ENCODE measurements at places on chromosomes 3 and 15. TPM values are rescaled to one million over a fixed set of nuclear protein-coding genes. Genes with fewer than 3 reads are reported as not detected.

The LEKR1 gene
- total RNA-seq: 0.26 TPM

DNA sequence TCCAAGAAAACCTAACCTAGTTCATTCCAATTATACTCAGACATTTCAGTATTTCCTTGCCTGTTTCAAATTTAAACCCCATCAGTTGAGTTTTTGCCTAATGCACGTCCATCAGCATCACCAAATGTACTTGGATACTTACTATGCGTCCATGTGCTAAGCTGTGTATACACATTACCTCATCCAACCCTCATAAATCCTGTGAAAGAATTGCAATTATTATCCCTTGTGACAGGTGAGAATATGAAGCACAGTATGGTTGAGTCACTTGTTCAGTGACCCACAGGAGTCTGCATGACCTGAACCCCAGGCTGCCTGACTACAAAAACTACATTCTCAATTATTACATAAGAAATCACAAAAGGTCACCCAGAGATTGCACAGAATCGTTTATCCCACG lies 2.5 kb downstream of the OR5K2 start:
- no peak for DNase-seq

DNA sequence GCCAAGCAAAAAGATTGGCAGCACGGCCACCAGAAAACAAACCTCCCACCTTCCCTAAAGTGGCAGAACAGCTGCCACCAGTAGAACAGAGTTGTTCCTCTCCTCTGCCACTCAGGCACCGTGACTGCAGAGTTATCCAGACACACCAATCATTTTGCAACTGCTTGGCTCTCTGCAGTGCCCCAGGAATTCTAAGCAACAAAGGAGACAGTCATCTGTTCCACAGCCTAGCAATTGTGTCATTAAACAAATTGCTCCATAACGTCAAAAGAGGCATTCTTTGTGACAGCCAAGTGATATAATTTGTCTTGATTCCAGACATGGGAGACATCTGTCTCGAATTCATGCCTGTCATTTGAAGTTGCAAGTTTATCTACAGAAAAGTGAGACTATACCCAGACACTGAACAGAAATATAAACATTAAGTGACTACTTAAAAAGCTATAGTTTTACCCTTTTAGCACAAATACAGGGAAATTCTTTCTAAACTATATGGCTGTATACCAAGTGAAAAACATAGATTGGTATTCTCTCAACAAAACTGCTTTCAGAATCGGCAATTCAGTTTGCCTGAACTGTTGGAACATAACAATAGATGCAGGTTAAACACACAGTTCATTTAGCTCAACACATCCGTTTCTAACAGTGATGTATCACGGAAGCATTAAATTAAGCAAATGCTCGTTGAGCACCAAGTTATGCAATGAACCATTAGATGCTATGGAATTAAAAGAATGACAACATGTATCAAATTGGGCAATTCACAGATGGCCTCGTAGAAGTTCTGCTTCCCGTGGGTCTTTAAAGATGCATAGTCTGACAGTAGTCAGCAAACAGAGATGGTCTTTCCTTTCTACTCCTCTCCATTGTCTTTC lies 281.3 kb downstream of the FGF12 start:
- no peak for DNase-seq

DNA sequence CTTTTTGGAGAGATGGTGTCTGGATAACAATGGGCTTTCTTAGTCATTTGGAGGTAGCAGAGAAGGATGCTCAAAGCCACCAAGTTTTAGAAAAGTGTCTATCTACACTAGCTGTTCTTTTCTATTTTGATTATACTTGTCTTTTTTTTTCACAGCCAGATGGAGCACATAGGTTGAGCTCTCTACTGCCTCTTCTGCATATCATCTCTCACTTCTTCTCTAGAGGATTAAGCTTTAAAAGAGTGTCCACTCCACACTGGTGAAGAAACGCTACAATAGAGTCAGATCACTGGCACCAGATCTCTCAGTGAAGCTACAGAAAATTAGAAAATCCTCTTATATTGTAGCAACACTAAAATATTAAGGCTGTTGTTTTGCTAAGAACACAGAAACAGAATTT lies 145.3 kb upstream of the MBNL1 start:
- no peak for DNase-seq

- peak; percentile 1 for DNase-seq
Observed at GRCh38 chr3:109927161-109927560, 589.8 kb upstream of the DPPA4 start.

The CLRN1 gene
- not detected for total RNA-seq

DNA sequence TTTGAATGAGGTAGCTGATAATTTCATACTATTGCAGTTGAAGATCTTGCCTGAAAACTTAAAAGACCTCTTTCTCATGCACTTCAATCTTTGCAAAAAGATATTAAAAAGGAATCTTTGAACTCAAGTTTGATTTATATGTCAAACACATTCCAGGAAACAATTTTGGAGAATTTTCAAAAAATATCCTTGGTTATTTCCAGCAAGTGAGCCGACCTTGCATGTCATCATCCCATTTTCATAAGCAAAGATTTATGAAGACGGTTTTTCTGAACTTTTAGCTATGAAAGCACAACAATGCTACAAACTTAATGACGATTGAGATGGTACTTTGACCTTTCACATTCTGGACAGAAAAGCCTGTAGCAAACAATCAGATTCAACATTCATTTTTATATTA lies 95.6 kb downstream of the RFX7 start:
- no peak for DNase-seq

- no peak for DNase-seq
Observed at GRCh38 chr15:80123034-80123433, 29.8 kb upstream of the FAH start.

The NLGN1 gene
- total RNA-seq: 0.51 TPM

DNA sequence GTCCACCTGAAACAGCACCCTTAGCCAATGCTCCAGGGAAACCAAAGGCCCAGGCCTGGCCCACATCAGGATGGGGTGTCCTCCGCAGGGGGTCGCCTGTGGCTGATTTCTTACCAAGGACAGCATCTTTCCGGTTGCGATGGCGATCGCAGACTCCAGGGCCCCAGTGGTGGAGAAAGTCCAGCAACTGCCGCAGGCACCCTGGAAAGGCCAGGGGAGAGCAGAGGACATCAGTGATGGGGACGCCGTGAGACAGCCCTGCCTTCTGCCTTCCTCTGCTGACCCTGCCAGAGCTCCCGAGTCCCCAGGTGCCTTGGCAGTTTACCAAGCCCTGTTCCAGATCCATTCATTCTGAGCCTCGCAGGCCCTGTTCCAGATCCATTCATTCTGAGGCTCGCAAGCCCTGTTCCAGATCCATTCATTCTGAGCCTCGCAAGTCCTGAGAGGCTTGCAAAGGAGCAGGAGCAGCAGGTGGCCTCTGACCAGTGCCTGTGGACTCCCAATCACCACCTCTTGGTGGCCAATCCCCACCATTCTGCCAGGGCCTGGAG lies 12.5 kb downstream of the CTSH start:
- no peak for DNase-seq

The TMEM44 gene
- 42.1 TPM for total RNA-seq

The GUCA1C gene
- total RNA-seq: not detected

DNA sequence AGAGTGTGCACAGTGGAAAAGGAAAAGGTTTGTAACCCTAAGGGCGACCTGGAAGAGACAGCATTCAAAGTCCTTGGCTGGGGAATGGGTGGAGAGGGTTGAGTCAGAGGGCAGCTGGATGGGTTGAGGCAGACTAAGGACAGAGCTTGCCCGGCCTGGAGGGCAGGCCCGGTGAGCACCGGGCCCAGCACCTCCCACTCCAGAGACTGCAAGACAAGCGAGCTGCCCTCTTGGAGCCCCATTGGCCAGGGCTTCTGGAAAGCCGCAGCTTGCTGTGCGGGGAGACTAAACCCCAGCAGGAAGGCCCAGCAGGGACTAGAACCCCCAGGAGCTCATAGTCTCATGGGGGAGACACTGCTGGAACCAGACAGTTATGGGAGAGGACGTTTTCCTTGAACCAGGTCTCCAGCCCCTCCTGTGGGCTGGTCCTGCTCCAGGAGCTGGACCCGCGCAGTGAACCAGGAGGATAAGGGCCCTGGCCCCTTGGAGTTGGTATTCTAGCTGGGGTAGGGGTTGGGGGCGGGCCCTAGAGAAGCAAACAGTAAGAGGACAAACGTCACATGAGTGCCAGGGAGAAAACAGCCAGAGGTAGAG lies 59.1 kb downstream of the RGMA start:
- DNase-seq: no peak

- no peak for DNase-seq
Observed at GRCh38 chr15:78684657-78685056, 43.6 kb upstream of the CHRNB4 start.

DNA sequence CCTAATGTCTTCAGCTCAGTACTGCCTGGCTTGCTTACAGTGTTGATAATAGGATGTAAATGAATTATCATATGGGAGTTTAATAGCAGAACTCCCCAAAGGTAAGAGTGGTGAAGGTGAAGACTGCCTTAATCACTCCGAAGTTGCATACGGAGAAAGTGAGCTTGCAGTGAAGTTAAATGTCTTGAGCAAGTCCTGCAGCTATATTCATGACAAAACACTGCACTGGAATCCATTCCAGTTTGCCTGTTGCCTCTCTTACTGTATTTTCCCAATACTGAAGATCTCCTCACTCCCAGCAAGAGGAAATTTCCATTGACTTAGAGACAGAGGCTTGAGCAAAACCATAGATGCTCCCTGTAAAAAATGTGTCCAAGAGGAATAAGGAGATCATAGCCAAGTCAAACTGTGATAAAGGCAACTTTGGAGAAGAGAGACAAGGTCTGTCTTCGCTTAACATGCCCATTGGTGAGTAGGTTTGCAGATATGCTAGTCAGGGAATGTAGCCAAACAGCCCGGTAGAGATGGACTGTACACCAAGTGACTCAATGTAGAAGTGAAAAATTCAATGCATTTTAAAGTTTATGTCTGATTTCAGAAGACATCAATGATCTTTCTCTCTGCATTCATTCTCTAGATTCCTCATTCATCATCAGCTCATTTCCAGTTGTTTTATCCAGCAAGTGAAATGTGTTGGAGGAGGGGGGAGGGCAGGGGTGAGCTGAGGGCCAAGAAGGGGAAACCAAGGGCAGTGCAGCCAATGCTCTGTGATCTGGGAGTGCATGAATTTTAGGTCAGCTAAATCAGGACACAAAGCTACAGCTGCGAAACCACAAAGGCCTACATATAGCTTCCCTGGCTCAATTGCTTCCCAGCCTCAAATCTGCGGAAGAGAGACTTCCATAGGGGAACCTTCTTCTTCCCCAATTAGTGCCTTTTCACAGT lies 667.1 kb upstream of the NR2F2 start:
- DNase-seq: no peak
